ENCODE measurements at places on chromosomes 1 and 21.

DNA sequence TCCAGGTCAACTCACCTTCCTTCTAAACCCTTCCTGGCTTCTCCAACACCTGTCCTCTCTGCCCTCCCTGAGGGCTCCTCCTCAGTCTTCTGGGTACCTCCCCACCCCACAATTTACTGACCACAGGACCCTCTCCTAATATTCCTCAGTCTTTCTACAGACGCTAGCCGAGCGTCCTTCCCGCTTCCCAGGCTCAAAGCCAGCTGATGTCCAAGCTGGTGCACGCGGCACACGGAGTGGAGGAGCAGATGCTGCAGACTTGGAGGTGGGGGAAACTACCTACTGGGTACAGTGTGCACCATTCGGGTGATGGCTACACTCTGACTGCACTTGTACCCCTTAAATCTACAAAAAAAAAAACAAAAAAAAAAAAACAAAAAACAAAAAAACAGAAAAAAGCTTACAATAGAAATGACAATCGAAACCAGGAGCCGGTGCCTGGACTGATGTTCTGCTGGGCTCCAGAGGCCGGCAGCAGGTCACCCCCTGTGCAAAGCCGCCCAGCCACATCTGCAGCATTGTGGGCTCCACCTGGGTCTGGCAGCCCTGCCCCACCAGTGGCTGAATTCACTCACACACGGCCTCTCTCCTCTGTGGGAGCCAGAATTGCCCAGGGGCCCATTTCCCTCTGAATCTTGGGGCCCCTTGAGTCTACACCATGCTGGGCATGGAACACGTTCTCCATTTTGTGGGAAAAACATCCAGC, 7.0 kb downstream of the TRIM11 start:
- no peak for DNase-seq

DNA sequence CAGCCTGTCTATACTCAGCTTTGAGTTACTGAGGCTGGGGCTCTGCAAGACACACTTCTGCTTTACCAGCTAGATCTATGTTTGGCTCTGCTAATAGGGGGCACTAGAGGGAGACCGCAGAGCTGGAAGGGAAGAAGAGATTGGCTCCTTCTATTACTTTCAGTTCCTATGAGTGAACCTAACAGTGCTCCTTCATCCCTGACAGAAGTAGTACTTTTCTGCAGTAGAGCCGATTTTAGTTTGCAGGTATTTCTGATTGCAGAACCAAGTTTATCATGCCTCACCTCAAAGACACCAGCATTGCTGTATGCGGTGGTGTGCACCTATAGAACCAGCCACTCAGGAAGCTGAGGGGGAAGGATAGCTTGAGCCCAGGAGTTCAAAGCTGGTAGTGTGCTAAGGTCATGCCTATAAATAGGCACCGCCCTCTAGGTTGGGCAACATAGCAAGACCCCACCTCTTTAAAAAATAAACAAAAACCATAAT, 5.7 kb upstream of the ZDHHC18 start:
- no peak for DNase-seq

GRCh38 chr1:82927753-82928152, 1071.2 kb downstream of the TTLL7 start:
- DNase-seq = no peak

GRCh38 chr1:17434601-17435000, 4.9 kb downstream of the RCC2 start:
- no peak for DNase-seq

- DNase-seq = no peak
Observed at GRCh38 chr1:91520942-91521507, 20.4 kb downstream of the CDC7 start.

Data from activated naive CD4-positive, alpha-beta T cell treated with anti-CD3 and anti-CD28 coated beads, Interleukin-2, amount 50 U/mL, for 16 hours (primary cell).